SK-N-DZ (cell line): ENCODE measurements at places on chromosomes 16 and 17.

DNA sequence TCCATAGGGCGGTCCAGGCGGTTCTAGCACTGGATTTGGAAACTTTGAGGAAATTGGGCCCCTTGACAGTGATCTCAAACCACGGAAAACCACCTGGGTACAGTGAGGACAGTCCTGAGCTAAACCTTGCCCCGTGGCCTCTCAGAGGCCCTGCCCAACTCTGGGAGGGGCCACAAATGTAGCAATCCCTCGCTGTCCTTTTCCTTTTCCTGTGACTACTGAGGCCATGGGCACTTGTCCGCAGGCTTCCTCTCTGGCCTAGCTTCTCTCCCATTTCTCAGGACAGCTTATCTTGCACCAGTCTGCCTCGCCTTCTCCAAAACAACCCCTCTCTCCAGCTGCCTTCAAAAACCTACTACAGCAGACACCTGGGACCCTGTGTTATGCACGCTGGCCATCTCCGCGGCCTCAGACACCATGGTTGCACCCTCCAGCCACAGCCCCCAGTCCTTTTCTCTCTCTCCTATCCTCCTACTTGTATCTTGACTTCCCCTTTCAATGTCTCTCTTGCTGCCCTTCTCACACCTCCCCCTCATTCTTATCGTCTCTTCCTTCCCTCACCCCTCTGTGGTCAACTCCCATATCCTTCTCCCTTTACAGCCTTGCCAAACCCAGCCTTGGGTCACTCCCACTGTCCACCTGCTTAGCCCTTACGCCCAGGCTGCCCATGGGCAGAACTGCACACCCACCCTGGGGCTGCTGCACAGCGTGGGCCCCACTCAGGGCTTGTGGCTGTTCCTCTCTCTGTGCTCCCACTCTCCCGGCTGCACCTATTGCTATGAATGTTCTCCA, 7.6 kb downstream of the SCPEP1 start:
- DNase-seq = no peak

- DNase-seq = no peak
These were observed 292.0 kb upstream of the CCL2 start for GRCh38 chr17:33962857-33963655.

GRCh38 chr16:56211435-56211981, 20.2 kb downstream of the GNAO1 start:
- DNase-seq = no peak

GRCh38 chr16:21650521-21650920, 1.9 kb downstream of the IGSF6 start:
- DNase-seq = no peak

DNA sequence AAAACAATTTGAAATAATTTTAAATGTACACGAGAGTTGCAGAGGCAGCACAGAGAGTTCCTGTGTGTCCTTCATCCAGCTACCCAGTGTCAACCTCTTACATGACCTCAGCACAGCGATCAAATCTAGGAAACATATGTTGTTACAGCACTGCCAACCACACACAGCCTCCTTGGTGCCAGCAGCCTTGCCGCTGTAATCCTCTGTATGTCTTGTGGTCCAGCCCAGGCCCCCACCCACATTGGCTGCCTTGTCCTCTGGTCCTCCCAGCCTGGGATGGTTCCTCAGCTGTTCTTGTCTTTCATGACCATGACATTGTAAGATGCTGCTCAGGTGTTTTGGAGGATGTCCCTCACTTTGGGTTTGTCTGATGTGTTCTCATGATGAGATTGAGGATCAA, 178.0 kb downstream of the RPTOR start:
- DNase-seq = no peak

DNA sequence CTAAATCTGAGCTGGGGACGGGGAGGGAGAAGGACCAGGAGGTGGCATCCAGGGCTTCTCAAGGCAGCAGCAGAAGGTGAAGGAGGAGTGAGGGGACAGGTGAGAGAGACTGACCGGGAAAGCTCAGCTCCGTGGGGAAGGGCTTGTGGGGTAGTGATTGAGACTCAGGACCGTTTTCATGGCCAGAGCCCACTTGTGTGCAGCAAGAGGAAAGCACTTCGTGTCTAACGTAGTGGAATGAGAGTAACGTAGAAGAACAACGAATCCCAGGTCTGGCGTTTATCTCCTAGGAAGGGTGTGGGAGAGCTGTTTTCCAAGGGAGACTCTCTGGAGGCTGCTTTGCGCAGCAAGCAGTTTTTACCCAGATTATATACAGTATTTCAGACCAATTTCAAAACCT, 1.3 kb upstream of the CDH3 start:
- no peak for DNase-seq

DNA sequence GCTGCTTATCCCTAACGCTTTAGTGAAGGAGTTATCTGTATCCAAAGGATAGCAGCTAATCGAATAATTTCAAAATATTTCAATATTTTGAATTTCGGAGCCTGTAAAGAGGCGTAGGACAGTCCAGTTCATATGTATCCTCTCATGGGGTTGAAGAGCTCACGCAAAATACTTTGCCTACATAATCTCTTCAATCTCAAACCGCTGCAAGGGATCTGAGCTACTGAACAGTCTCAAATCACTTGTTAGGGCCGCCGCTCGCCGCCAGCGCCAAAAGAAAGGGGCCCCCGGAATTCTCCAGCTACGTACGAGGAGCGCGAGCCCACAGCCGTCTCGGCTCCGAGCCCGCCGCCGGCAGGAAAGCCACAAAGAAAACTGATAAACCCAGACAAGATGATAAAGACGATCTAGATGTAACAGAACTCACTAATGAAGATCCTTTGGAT, 601 bp upstream of the RFWD3 start:
- peak; percentile 21 for DNase-seq

- no peak for DNase-seq
These were observed 207.6 kb downstream of the RAB11FIP4 start for GRCh38 chr17:31598921-31599571.

- DNase-seq = peak; percentile 65
These were observed 690 bp downstream of the PITPNC1 start for GRCh38 chr17:67377488-67378453.

- no peak for DNase-seq
These were observed 225.0 kb upstream of the AXIN2 start for GRCh38 chr17:65786479-65786878.

DNA sequence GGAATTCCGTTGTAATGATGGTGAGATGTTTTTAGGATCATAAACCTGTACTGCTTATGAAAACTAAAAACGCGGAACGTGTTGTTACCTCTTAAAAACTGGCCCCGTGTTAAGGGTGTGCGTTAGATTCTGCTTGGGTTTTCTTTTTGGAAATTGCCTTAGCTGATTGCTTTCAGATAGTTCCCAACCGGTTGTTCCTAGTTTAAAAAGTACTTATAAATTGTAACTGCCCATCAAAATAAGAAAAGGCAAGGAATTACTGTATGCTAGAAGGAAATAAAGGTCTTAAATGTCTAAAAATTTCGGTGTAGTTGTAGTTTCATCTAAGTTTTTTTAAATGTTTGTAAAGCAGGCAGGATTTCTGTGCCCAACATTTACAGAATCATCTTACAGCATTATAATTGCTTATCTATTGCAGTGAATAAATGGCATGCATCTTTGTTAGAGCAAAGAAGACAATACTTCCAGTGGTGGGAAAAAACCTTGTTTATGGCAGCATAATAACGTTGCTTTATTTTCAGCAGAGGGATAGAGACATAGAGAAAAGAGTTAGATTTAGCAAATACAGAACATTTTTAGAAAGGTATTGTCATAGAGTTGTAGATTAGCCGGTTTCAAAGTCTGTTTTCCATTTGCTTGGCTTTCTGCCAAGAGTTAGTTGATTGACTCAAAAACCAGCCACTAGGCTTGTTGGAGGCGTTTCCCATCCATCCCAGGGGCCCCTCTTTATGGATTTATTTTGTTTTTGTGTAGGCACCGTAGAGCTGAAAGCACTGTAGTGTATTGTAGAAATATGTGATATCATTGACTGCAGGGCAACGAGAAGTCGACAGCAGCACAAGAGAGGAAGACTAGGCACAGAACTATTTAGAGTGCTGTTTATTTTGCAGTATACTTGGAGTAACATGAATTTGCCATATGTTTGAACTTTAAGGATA, 1.7 kb downstream of the PPM1D start:
- peak; percentile 76 for DNase-seq

DNA sequence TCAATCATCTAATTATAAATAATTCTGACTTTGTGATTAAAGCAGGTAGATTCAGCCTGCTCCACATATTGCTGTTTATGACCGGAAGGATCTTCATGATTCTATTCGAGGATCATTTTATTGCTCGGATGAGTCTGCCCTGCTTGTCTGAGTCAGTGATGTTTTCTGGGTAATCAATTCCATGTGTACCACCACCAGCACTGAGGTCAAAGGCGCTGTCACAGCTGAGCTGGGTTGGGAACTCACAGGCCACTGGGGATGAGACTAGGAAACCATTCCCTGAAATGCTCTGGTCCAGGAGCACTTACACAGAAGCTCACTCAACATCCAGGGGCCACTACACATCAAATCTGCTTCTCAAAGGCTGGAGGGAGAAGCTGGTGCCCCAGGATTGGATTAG, 30.4 kb upstream of the ERN1 start:
- DNase-seq = no peak

- DNase-seq = no peak
These were observed 83.3 kb downstream of the NLK start for GRCh38 chr17:28125526-28126378.

- no peak for DNase-seq
These were observed 23.0 kb downstream of the NAGPA start for GRCh38 chr16:5010576-5011329.

DNA sequence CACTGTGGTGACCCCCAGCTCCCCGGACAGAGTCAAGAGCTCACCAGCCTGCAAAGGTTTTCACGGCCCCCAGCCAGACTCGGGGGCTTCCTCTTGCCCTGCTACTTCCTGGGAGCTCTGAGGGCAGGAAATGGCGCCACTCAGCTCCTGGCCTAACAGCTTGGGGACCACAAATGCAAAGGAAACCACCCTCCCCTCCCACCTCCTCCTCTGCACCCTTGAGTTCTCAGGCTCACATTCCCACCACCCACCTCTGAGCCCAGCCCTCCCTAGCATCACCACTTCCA, 375 bp upstream of the SPN start:
- DNase-seq = no peak

GRCh38 chr17:82050761-82051641, 610 bp downstream of the RFNG start:
- DNase-seq = no peak

GRCh38 chr17:58822148-58823050, 66.7 kb downstream of the PPM1E start:
- no peak for DNase-seq

DNA sequence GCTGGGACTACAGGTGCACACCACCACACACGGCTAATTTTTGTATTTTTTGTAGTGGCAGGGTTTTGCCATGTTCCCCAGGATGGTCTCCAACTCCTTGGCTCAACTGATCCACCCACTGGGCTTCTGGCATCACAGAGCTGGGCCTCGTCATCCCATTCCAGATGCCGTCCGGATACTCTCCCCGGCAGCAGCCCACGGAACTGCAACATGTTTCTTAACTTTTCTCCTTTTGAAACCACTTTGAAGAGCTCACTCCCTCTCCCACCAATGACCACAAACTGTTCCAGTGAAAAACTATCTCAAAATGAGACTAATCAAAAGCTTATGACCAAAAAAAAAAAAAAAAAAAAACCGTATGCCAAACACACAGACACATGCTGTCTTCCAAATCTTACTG, 17.6 kb downstream of the PEMT start:
- no peak for DNase-seq

DNA sequence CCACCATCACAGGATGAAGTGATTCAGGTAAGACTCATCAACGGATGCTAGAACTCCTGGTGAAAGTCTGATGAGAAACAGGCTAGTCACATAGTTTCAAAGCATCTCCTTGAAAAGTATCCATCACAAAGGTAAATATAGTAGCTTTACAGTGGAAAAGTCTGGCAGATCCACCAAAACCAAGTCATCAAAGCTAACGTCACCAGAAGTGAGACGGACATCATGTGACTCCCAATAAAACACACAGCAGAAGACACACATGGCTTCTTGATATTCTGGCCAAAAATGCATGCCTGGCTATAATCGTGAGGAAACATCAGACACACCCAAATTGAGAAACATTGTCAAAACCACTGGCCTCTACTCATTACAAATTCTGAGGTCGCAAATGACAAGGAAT, 17.9 kb upstream of the TRPV3 start:
- DNase-seq = no peak

DNA sequence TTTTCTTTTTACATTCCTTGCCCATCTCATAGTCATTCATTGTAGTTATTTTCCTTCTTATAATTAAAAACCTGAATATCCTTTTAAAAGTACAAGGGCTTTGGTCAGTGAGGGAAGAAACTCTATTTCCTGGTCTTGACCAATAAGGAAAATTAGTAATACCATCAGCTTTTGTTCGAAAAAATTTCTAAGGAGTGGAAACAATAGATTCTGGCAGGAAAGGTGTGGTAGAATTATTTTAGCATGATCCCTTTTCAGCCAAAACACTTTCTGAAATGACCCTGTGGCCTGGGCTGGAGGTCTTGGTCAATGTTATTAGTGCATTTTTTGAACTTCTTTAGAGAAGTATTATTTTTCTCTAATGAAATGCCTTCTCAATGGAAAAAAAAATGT, 36.6 kb downstream of the IQCK start:
- DNase-seq = no peak

DNA sequence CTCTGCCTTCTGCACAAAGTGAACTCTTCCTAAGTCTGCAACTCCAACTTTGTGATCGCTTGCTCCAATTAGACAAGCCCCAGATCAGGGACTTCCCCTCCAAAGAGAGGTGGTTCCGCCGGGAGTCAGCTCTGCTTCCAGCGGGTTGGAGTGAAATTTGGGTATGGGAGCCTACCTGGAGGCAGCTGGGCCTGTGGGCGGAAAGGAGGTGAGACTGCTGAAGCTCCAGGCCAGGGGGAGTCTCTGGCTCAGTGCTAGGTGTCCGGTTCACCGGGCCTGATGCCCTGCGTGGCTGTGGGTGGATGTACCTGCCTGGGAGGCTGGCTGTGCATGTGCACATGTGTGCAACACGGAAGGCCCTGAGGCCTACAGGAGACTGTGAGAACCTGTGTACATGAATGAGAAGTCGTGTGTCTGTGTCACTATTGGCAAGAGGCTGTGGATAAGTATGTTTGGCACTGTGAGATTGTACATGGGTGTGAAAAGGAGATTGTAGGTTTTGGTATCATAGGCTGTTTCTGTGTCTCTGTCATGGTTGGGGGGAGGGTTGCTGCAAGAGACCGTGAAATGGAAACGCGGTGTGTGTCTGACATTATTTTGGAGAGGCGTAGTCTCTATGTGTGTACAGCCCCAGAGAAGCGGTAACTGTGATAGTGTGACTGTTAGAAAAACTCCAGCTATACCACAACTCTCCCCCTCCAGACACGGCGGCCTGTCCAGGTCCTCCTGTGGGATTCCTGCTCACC, 4.2 kb downstream of the LHX1 start:
- no peak for DNase-seq

GRCh38 chr17:83100220-83100852, 20.9 kb downstream of the METRNL start:
- DNase-seq = no peak

GRCh38 chr16:30382111-30382881, at the start of gene SEPTIN1:
Gene SEPTIN1 (minus strand): TSS chr16:30382561. CDS start chr16:30382542, 19 bp downstream.
- DNase-seq = no peak

GRCh38 chr16:69626256-69626655, 60.5 kb downstream of the NFAT5 start:
- no peak for DNase-seq

GRCh38 chr17:67588326-67588725, 129.4 kb upstream of the NOL11 start:
- no peak for DNase-seq
